Mesenteric fat pad (tissue), 1 donor: ENCODE measurements at places on chromosomes 12 and 14.

GRCh38 chr12:46763230-46763629 is 62.6 kb downstream of the SLC38A4 start:
- DNase-seq: no peak

- DNase-seq: no peak
Measured at GRCh38 chr12:105279460-105280056, 43.6 kb upstream of the APPL2 start.

DNA sequence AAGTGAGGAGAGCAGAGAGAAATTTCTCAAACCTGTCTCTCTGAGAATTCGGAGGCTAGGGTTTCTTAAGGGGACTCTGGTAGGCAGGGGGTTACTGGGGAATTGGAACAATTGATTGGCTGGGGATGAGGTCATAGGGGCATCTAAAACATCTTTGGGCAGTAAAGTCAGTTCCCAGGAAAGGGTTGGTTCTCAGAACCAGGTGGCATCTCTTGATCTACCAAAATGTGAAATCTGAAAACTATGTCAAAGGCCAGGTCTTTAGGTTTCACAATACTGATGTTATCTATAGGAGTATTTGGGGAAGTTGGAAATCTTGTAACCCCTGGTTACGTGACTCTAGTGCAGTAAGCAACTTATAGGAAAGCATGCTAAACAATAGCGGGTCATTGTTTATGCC is 6.9 kb downstream of the C12orf75 start:
- DNase-seq: no peak

GRCh38 chr12:116483959-116484750 is 75.0 kb upstream of the MAP1LC3B2 start:
- DNase-seq: no peak
